Stimulated activated CD8-positive, alpha-beta memory T cell treated with anti-CD3 and anti-CD28 coated beads, Interleukin-2, amount 100 ng/mL, for 1 hour (primary cell): ENCODE measurements at places on chromosomes 5 and 9.

DNA sequence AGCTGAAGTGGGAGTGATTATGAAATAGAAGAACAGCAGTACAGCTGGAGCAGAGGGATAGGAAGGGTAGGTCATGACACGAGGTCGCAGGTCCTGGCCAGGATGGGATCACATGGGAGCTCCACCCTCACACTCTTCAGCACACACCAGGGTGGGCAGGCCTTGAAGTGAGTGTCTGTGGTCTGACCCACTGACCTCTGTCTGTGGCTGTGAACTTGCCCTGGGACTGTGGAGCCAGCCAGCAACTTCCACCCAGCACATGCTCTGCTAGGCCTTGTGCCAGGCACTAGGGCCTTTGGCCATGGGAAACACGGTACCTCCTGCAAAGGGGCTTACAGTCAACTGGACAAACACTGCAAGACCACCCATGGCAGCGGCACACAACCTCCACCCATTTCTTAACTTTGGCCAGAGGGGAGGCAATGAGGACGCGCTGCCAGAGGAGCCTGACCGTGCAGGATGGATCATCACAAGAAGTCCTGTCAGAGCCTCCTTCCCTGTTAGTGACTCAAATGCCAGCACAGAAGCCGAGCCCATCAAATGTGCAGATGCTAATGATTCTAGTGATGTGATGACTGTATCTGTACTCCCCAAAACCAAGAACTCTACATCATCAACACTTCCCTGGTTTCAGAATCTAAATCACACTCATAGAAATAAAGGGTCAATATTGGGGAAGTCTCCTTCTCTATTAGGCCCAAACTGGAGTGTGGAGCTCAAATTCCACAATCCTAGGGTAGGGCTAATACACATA lies 113.6 kb downstream of the DPYSL3 start:
- no peak for DNase-seq

- DNase-seq = no peak
These were observed 86.4 kb upstream of the COL5A1 start for GRCh38 chr9:134555094-134555650.

DNA sequence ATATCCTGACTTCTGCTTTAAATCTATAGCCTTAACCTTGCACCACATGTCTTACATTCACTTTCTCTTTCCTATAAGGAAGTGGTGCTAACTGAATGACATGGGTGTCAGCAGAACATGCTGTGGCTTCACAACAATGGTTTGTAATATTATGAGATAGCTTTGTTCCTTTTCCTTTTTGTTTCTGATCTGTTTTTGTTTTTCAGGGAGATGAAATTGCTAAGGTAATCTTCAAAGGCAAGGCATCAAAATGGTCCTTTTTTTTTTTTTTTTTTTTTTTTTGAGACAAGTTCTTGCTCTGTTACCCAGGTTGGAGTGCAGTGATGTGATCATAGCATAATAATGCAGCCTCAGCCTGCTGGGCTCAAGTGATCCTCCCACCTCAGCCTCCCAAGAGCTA lies 53.6 kb upstream of the RANBP6 start:
- DNase-seq = no peak

- DNase-seq = no peak
These were observed 176.0 kb downstream of the ATP10B start for GRCh38 chr5:160675988-160676387.

GRCh38 chr5:170171811-170172210 lies 61.0 kb upstream of the C5orf58 start:
- DNase-seq = no peak

- DNase-seq = no peak
These were observed 106.8 kb upstream of the NREP start for GRCh38 chr5:111863801-111864200.

GRCh38 chr5:79547429-79547822 lies 33.5 kb upstream of the HOMER1 start:
- DNase-seq = no peak

GRCh38 chr5:9363026-9363425 lies 182.8 kb downstream of the SEMA5A start:
- no peak for DNase-seq

DNA sequence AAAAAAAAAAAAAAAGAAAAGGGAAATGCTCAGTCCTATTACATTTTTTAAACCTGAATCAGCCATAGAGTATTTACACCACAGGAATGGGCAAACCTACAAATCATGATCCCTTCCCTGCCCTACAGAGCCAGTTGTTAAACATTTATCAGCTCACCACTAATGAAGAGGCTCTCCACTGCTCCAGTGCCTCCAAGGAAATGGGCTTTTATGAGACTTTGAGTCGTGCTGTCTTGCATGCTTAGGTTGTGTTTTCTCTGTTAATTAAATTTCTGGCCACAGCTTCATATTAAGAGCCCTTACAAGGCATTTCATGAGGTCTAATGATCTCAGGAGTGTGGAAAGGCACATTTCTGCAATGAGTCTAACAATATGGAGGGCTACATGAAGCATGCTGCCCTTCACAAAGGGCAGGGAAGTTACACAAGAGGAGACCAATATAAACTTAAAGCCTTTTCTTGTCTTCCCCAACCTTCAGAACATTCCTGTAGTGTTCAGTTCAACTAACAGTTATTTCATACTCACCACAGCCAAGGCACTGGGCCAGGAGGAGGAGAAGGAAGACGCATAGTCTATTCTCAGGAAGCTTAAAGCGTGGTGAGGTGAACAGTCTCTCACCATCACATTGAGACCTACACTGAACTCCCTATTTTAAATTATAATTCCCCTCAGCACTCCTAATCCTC lies 140.1 kb upstream of the ABCA1 start:
- DNase-seq = no peak

GRCh38 chr5:150525781-150526180 lies 17.9 kb downstream of the NDST1 start:
- DNase-seq = no peak

DNA sequence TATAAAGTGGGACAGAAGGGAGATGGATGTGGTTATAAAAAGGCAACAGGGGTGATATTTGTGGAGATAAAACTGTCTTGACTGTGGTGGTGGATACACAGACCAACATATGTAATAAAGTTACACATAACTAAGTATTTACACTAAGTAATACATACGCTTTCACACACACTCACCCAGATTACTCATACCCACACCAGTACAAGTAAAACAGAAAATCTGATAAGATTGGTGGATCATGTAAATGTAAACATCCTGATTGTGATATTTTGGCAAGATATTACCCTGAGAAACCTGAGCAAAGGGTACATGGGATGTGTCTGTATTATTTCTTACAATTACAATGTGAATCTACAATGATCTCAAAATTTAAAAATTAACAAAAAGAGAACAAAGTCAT lies 53.3 kb upstream of the SLIT3 start:
- DNase-seq = no peak

DNA sequence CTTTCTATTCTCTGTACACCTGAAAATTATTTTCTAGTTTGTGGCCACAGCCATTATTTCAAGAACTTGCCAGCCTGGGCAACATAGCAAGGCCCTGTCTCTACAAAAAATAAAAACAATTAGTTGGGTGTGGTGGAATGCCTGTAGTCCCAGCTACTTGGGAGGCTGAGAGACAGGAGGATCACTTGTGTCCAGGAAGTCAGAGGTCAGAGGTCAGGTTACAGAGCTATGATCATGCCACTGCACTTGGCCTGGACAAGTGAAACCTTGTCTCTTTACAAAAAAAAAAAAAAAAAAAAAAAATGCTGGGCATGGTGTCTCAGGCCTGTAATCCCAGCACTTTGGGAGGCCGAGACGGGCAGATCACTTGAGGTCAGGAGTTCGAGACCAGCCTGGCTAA lies 58.3 kb downstream of the HMGCR start:
- DNase-seq = no peak

GRCh38 chr9:126430124-126430523 lies 103.5 kb downstream of the MVB12B start:
- no peak for DNase-seq

DNA sequence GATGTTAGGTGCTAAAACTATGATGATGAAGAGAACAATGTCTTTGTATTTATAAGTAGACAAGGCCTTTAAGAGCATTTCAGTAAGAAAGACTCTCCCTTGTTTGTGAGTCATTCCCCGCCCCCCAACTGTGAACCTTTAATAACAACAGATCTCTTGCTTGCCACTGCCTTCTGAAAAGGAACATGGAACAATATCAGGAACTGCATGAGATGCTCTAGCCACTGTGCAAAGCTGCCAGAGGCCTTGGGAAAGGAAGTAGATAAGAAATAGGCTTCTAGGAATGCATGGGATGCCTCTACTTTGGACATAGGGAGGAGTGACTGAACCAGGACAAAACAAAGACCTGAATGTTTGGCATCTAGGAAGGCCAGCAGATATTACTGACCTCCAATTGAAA lies 296.1 kb upstream of the MPDZ start:
- DNase-seq = no peak

DNA sequence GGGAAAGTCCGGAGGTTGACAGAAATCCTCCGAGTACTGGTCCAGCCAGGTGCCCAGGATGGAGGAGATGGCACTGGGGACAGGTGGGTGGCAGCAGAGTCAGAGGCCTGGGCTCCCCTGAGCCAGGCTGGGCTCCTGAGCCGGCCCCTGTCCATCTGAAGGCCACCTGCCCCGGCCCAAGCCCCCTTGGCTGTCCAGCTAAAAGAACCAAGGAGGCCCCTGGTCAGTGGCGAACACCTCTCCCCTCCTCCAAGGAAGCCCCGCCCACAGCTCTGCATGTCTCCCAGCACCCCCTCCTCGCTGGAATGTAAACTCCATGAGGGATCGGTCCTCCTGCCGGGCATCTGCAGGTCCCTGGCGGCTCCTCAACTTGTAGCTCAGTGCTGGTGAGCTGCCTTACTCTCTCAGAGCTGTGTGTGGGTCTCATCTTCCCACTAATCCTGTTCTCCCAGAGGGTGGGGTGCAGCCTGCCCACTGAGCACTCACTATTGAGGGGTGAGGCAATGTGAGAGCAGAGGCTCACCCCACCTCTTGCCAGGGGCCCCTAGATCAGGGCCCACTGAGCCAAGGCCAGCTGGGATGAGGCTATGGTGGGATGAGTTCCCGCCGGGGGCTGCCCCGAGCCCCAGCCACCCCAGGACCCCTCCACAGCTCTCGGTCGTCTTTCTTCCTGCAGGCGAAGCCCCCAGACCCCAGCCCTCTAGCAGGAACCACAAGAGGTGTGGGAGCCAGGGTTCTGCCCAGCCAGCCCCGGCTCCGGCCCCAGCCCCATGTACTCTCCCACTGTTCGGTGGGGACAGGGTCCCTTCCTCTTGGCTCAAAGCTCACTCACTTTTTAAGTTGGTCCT lies 12.0 kb downstream of the RALGDS start:
- DNase-seq = no peak
